ENCODE measurements at places on chromosomes 11 and 22.
A peak's percentile ranks its signal among the peaks of the same experiment; 100 is the strongest.

- DNase-seq: no peak
Measured at GRCh38 chr11:17221968-17222367, 14.2 kb upstream of the PIK3C2A start.

GRCh38 chr11:112785719-112786118, 175.5 kb upstream of the NCAM1 start:
- DNase-seq: peak; percentile 75

GRCh38 chr11:69221086-69221485, 65.4 kb downstream of the SMIM38 start:
- DNase-seq: no peak

- DNase-seq: no peak
Measured at GRCh38 chr11:102306817-102307726, 10.2 kb upstream of the BIRC3 start.

DNA sequence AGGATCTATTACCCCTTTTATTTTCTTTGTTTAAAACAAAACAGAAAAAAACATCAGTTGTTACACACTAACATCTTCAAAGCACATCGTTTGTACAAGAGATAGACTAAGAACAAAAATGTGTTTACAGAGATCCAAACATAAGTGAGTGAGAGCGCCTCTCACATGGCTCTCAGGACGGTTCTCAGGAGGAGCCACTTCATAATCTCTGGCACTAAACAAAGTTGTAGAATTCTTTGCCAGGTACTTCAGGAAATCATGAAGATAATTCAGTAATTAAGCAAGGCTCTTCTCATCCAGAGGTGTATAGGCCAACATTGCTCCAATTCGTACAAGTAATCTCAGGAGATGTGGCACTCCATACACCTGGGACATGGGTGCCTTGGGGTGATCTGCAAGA, 29.8 kb downstream of the PDE3B start:
- DNase-seq: no peak

DNA sequence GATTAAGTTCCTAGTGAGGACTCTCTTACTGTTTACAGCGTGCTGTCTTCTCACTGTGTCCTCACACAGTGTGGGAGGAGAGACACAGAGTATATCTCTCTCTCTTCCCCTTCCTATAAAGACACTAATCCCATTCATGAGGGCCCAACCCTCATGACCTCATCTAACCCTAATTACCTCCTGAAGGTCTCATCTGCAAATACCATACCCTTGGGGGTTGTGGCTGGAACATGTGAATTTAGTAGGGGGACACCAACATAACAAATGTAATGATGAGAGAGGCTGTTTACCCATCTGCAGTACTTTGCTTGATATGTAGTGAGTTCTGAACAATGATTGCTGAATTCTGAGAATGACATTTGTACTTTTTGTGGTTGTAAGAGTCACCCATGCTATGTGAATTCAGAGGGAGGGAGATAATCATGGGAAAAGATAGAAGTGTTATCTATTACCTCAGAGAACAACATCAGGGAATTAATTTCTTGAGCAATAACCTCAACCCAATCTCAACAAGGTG, 4.9 kb upstream of the OR52W1 start:
- DNase-seq: no peak

GRCh38 chr11:58573451-58574104, 2.1 kb downstream of the LPXN start:
- peak; percentile 11 for DNase-seq

GRCh38 chr11:27395556-27396258, 32.7 kb upstream of the CCDC34 start:
- peak; percentile 40 for DNase-seq

DNA sequence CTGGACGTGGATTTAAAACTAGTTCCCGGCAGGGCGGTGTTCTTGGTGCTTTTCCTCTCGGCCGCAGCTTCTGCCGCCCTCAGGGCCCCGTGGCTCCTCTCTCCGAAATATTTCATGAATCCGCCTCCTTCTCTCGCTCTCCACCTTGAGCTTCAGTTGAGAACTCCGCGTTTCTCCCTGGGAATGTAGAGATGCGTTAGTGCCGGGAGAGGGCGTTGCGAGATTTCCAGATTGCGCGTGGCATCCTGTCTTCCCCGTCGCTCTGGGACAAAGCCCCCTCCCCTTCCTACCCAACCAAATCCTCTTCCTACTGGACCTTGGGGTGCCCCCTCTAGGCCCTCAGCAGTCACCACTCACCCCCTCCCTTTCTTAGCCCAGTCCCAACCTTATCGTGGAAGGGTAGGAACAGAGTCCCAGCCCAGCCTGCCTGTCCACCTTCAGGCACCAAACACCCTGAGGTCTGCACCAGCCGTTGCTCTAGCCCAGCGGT, 15.5 kb upstream of the RAC2 start:
- DNase-seq: peak; percentile 65

GRCh38 chr11:37459456-37459855, 861.4 kb upstream of the RAG2 start:
- DNase-seq: no peak

GRCh38 chr11:37695283-37695682, 1097.2 kb upstream of the RAG2 start:
- no peak for DNase-seq

DNA sequence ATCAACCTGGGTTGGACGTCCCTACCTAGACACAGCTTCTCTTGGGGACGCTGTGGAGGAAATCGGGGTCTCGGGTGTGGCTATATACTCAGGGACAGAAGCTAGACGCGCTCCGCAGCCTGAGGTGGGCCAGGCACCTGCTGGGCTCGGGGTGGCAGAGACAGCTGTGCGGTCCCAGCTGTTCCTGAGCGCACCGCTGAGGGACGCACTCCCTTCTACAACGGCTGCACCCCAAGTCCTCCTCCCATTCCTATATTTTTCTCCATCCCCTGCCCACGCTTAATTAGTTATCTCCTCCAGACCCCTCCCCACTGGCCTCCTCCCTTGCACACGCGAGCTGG, 188 bp upstream of the MTNR1B start:
- DNase-seq: no peak

Data from tongue (tissue), 3 donors.